ENCODE measurements at places on chromosomes 6 and 20. TPM values are rescaled to one million over a fixed set of nuclear protein-coding genes. Genes with fewer than 3 reads are reported as not detected.

Gene MRAP2
- total RNA-seq: not detected

GRCh38 chr20:13765868-13766416 is 18.8 kb downstream of the ESF1 start:
- no peak overlapping the region for H3K4me3 ChIP-seq
- no peaks in the 10 kb centered on the region for H3K4me1 ChIP-seq
- H3K27ac ChIP-seq: no peak overlapping the region
- H3K36me3 ChIP-seq: peaks cover 63% of the 10 kb centered on the region

GRCh38 chr20:25015986-25016385 is 23.4 kb upstream of the APMAP start:
- no peaks in the 10 kb centered on the region for H3K27me3 ChIP-seq
- H3K4me1 ChIP-seq: peaks cover 27% of the 10 kb centered on the region
- DNase-seq: no peak
- H3K4me3 ChIP-seq: no peak overlapping the region
- peak overlapping the region; percentile 58 for H3K27ac ChIP-seq

- H3K4me3 ChIP-seq: peak overlapping the region; percentile 52
- peaks cover 6% of the 10 kb centered on the region for H3K27me3 ChIP-seq
- peak overlapping the region; percentile 41 for H3K27ac ChIP-seq
- H3K36me3 ChIP-seq: no peaks in the 10 kb centered on the region
- H3K4me1 ChIP-seq: peaks cover 35% of the 10 kb centered on the region
These were observed 631 bp downstream of the MDGA1 start for GRCh38 chr6:37696841-37697662.

DNA sequence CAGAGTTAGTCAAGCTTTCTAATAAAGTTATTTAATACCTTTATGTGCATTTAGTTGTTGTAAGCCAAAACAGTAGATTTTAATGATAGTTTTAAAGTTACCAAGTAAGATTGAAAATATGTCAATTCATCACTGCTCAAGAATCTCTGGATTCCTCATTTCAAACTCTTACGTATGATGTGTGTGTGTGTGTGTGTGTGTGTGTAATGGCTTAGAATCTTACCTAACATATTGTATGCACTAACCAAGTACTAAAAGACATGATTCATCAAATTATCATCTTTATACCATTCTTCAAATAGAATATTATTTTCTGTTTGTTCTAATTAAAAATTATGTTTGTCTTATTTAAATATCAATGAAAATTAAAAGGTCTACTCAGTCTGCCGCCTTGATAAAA is 41.5 kb upstream of the ZNF337 start:
- H3K4me3 ChIP-seq: no peak overlapping the region
- H3K4me1 ChIP-seq: no peaks in the 10 kb centered on the region
- no peaks in the 10 kb centered on the region for H3K27me3 ChIP-seq
- no peak for DNase-seq
- H3K36me3 ChIP-seq: no peaks in the 10 kb centered on the region

GRCh38 chr20:17499041-17499440 is 32.1 kb downstream of the BFSP1 start:
- no peaks in the 10 kb centered on the region for H3K27me3 ChIP-seq
- no peak for DNase-seq
- H3K27ac ChIP-seq: no peak overlapping the region

DNA sequence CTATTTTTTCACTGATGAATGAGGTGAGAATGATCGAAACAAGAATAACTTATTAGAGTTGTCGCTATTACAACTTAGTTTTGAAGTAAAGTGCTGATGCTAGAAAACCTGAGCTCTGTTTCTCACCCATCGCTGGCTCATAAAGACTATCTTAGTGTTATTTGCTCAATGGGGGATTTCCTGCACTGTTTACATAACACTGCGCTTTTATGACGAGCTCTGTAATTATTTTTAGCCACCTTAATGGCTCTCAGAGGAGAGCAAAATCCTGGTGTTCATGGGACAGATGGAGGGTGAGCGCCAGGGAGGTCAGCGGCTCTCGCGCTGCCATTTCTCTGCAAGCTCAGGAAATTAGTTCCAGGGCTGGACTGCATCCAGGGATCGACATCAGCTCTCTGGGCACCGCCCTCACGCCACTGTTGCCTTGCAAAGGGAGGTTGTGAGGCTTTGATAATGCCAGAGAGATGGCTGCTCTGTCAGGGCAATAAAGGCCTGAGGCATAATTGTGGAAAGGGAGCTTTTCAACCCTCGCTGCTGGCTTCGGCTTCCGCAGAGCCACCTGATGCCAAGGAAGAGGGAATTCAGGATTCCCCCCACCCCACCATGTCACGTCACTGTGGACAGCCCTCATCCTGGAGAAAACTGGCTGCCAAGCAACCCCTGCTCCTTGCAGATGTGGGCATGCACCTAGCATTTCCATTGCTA is 72.0 kb downstream of the DACT2 start:
- no peaks in the 10 kb centered on the region for H3K4me1 ChIP-seq
- no peaks in the 10 kb centered on the region for H3K27me3 ChIP-seq
